ENCODE measurements at places on chromosomes 16 and 17.

GRCh38 chr16:53061701-53062159 lies 6.9 kb downstream of the CHD9 start:
- no peak for DNase-seq

- DNase-seq, result no peak
Observed at GRCh38 chr16:78642621-78643285, 543.3 kb downstream of the WWOX start.

DNA sequence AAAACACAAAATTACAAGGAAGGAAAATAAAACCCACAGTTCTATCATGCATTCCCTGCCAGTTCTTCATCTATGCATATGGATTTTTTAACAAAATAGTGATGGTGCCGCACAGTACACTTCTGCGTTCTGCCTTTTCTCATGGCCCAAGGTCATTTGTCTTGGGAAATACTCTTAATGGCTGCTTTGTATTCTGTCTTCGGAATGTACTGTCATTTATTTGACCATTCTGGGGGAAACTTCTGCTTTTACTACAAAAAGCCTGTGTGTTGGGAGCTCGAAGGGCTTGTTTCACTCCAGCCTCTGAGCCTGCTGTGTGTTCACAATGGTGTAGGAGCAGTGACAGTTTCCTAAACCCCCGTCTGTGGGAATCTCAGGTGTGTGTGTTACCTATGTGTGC lies 82.8 kb upstream of the SEC14L1 start:
- DNase-seq, result no peak

DNA sequence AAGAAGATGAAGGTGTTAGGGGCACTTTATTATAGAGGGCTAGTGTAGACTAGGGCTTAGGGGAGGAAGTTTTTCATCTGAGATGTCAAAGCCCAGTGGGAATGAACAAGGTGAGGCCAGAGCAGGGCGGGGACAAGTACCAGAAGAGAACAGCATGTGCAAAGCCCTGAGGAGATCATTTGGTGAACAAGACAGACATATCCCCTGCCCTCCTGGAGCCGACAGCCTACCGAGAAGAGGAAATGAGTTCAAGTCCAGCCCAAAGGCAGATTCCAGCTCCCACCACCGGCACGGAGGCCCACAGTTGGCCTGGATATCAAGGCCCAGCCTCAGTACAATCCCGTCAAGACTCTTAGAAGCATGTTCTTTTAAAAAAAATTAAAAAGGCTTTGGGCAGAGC lies 61.1 kb downstream of the C16orf78 start:
- DNase-seq, result no peak

GRCh38 chr16:57263541-57264351 lies 18.7 kb downstream of the ARL2BP start:
- DNase-seq, result no peak

GRCh38 chr17:78589885-78590284 lies 12.7 kb upstream of the DNAH17 start:
- DNase-seq, result no peak

DNA sequence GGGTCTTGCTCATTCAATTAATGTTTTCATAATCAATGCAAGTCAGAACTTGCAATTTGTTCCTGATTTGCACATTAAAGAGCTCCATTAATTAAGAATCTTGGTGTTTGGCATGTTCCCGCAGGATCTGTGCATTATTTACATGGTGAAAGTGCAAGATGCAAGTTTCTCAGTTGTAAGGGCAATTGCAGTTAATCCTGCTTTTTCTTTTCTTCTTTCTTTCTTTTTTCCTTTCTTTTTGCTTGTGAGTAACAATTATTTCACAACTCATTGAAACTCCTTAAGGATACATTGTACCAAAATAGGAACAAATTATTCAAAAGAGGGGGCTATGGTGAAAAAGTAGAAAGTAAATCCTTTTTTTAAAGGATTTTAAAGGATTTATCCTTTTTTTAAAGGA lies 24.2 kb downstream of the AATF start:
- no peak for DNase-seq

GRCh38 chr17:44522883-44523671 lies 19.9 kb upstream of the GPATCH8 start:
- no peak for DNase-seq

DNA sequence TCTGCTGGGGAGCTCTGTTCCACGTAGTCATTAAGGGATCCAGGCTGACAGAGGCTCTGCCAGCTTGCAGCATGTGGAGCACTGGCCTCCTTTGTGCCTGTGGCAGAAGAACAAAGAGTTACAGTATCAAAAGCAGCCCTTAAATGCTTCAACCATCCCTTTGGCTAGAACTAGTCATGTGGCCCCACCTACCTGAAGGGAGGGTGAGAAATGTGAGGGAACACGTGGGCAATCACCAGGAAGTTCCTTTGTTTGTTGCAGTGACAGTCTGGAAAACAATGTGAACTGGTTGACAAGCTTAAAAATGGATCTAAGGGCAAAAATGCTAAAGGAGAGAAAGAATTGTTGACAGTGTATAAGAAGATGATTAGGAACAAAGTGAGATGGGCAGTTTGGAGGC lies 290.4 kb upstream of the HSBP1 start:
- DNase-seq, result no peak

DNA sequence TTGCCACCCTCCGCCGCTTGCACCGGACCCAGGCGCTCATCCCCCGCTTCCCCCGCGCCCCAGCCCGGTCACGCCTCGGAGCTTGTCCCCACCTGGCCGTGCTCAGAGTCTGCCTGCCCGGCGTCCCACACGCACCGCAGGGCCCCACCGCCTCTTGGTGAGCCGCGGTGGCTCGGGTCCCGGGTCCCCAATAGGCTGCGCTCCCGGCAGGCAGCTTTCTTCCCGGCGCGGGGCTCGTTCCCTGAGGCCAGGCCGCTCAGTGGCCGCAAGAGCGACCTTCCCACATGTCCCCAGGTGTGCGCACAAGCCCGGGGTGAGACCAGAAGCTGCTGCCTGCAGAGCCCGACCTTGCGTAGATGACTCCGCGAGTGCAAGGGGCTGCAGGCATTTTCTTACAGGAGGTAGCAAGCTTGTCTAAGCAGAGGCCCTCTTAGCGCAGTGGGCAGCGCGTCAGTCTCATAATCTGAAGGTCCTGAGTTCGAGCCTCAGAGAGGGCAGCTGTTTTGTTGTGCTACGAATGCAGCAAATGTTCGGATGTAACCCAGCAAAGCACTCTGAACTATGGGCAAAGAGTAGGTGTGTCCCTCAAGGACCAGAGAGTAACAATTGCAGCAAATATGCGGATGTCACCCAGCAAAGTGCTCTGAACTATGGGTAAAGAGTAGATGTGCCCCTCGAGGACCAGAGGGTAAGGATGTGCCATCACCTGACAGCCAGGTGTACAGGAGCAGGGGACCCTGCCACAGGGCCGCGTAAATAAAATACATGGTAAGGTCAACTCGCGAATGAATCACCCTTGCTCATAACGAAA lies 15.6 kb downstream of the TLE7 start:
- DNase-seq, result no peak

DNA sequence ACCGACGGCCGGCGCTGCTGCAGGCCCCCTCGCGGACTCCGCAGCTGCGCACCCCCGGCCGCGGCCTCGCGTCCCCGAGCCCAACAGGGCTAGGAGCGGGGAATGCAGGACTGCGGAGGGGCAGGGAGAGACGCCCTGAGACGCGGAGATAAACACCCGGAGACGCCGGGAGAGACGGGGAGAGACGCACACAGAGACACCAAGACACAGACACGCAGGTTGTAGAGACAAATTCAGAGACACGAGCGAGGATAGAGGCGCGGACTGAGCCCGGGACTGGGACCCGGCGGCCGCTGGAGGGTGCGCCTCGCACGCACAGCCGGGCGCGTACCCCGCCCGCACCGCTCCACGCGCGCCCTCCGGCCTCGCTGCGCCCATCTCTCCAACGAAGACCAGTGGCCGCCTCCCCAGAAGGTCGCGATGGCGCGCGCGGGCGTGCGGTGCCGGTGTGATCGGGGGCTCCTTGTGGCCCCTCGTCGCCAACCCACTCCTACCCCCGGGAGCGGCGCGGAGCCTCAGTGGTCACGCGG lies 902 bp downstream of the STAC2 start:
- no peak for DNase-seq

DNA sequence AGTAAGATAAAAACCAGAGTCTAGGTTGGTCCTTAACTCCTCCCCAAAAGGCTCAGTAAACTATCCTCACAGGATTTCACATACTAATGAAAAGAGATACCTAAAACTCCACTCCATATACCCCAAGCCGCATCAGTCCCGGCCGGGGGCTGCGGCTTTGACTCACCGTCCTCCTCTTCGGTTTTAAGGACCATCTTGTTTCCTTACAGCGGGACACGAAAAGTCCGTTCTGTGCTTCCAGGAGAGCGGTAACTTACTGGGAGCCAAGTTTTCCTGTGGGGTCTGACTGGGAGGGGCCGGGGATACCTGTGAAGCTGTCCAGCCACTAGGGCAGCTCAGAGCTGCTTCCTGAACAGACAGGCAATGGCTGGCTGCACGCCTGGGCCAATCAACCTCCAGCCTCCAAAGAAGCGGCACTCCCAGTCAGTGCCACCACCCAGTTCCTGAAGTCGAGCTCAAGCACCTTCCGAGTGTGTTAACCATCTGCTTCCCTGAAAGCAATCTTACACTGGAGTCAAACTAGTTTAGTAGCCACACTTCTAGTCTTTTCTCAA lies 45.5 kb downstream of the CYTH1 start:
- DNase-seq, result peak; percentile 59

- DNase-seq, result no peak
Observed at GRCh38 chr16:24685539-24686432, 43.7 kb upstream of the TNRC6A start.

DNA sequence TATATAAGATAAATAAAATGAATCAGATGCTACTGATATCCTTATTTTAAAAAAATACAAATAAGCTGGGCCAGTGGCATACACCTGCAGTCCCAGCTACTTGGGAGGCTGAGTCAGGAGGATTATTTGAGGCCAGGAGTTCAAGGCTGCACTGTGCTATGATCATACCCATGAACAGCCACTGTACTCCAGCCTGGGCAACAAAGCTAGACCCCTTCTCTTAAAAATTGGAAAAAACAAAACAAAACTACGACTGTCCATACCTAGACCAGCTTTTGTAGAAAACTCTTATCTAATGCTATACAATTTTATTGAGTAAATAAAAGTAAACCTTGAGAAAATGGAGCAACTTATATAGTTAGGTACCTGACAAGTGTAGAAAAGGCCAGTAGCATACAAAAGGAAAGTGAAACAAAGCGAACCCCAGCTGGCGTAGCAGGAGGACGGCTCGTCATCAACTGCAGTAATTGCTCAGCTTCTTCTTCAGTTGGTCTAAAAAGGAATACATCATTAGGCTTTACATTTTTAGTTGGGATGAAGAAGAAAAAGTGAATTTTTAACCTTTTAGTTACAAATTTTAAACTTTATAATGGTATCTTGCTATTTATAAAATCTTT lies 23.6 kb downstream of the INTS2 start:
- DNase-seq, result no peak

DNA sequence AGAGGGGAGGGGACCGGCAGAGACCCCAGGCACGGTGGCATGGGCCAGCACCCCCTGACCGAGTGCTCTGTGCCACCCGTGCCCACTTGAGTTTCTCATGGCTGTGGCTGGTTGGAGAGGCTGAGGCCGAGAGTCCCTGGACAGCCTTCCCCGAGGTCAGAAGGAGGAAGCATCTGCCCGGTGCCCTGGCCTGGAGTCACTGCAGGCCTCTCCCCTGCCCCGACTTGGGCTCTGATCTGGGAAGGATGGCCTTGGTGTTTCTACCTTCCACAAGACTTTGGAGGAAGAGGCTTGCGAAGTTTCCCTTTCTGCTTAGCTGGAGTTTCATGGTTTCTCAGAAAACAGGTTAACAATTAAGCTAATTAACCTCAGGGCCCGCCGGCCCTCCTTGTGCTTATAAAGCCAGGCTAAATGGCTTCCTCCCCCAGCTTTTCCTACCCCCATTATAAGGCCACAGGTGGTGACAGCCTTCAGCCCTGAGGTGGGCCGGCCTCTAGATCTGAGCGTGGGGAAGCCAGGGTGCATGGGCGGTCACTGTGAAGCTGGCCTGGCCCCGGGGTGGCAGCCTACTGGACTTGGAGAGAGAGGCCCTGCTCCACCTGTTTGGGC lies 17.3 kb downstream of the LLGL2 start:
- DNase-seq, result no peak

- no peak for DNase-seq
Observed at GRCh38 chr16:10976634-10977033, 32.3 kb downstream of the CLEC16A start.

GRCh38 chr17:74454197-74455024 lies 12.0 kb upstream of the CD300A start:
- no peak for DNase-seq

- DNase-seq, result no peak
Observed at GRCh38 chr17:34623856-34624766, 44.7 kb downstream of the TMEM132E start.

DNA sequence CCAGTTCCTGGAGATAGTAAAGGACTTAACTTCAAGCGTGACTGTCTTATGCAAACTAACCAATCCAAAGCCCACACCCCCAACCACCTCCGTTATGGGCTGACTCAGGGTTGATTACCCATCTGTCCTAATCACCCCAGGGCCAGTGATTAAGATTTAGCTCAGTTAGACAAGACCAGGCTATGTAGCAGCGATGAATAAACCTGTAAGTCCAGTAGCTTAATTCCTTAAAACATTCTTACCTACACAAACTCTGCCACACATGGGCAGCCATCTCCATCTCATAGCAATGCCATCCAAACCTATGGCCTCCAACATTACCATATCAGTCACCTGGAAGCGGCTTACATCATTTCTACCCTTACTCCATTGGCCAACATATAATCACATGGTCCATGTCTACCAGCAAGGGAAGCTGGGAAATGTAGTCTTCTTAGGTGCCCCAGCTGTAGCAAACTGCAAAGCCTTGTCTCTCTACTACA lies 266.7 kb downstream of the SHISA9 start:
- no peak for DNase-seq

GRCh38 chr16:55835581-55835980 lies 2.7 kb upstream of the CES1 start:
- DNase-seq, result no peak

- no peak for DNase-seq
Observed at GRCh38 chr17:83181991-83182619, 102.7 kb downstream of the METRNL start.

DNA sequence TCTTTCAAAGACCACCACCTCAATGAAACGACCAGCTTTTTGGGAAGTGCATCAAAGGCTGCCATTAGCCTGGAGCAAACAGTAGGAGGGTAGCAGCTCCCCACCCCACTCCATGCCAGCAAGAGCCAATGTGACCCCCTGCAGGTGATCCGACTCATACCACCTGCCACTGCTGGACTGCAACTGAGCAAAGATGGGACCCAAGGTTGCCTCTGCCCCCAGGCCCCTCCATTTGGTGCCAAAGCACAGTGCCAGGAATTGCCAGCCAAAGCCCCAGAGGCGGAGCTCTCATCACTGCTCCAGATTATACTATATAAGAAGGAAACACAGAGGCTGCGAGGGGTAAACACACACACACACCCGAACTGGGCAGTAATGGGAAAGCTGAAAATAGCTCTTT lies 8.3 kb downstream of the PITPNM3 start:
- no peak for DNase-seq
